NCI-H1436 treated with DMSO at 0.1 percent for 48 hours (cell line): ENCODE measurements at places on chromosomes 4 and X.

DNA sequence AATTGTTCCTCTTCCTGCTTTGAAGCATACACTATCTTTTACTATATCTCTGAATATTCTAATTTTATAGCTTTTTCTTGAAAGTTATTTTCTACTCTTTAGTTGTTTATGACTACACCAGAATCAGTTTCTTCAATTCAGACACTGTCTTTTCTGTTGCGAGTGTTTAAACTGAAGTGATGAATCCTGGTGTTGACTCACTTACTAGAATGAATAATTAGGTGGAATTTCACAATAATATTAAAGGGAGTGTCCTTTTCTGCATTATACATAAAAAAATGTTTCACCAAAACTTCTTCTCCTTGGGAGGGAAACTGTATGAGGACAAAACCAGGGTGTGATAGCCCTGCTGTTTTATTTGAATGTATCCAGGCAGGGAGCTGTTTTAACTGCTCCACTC, 1383.1 kb downstream of the C4orf33 start:
- DNase-seq: no peak

DNA sequence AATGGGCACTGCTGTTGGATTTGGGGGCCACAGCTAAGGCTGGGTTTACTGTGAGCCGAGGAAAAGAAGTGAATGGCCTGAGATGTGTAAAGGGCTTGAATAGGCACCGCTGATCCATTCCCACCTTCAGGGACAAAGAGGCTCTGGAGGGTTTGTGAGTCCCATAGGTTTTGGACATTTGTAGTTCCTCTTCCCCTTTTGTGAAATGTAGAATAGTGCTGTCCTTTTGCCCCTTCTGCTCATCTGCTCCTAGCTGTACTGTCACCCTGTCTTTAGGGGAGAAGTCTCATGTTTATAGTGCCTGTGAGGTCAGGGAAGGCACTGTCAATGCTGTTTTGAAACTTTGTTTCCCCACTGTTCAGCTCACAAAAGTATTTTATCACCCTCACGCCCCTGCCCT, 26.4 kb upstream of the CLCN4 start:
- DNase-seq: no peak

DNA sequence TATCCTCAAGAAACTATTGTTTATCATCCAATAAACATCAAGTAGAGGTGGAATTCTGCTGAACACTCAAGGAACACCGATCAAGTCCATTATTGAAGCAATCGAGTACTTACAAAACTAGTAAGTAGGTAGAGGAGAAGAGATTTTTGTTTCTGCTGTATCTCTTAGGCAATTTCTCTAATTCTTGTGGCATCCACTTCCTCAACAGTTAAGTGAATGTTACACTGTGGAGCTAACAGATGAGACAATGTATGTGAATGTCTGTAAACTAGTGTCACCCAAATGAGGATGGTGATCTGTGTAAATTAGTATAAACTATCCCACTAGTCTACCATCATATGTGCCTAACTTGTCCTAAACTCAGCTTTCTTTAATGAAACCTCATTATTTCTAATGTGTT, 261.6 kb downstream of the ARHGAP24 start:
- DNase-seq: no peak

DNA sequence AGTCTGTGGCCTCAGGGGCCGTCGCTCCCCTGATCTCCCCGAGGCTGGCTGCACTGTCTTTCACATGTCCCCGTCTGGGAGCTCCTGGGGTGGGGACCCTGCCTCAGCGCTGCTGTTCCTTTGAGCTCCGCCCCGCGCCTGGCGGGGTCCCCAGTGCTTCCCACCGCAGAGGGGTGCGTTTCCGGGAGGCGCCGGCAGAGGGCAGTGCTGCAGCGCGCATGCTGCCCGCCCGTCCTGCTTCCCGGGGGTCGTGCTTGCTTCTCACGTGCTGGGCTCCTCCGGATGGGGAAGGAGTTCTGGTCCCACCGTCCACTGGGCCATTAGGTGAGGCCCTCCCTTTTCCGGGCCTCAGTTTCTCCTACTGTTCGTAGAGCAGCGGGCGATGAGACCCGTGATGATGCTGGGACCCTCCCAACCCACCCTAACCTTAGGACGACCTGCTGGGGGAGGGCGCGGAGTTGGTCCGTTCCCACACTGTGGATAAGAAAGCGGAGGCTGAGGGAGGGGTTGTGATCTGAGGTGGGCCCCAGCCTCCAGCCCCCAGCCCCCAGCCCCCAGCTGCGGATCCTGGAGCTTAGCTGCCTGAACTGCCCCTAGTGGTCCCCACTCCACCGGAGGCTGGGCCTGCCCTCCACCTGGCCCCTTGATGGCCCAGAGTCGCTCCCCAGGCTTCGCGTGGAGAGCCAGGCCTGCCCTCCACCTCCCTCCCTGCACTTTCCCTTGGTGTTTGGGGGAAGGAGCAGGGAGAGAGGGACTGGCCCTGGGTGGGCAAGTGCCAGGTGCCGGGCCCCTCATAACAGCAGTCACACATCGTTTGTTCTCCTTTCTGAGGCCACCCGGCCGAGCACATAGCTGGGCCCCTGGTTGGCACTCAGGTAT, 15.3 kb downstream of the CPZ start:
- DNase-seq: no peak

- no peak for DNase-seq
Observed at GRCh38 chr4:30181512-30181911, 538.7 kb upstream of the PCDH7 start.

GRCh38 chr4:140718241-140718952, 37.8 kb downstream of the TBC1D9 start:
- DNase-seq: no peak

GRCh38 chr4:4446434-4446833, 59.5 kb downstream of the NSG1 start:
- DNase-seq: no peak

GRCh38 chr4:17284323-17285175, 227.3 kb downstream of the QDPR start:
- no peak for DNase-seq

- DNase-seq: no peak
Observed at GRCh38 chrX:38656350-38656915, 95.1 kb downstream of the TSPAN7 start.

DNA sequence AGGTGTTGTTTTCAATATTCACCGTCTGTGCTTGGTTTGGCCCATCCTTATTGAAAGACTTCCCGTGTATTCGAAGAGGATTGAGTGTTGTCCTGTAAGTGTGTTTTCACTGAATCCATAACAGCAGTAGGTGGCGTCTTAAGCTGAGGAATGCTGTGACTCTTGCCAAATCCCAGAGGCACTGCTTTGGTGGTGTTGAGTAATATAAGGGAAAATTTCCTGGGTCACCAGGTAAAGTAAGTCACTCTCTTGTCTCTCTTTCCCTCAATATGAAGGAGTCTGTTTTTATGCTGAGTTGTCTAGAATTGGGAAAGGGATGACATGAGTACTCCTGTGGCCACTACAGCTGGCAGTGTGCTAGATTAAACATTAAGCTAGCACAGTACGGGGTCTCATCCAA, 146.7 kb upstream of the ZXDB start:
- DNase-seq: no peak

DNA sequence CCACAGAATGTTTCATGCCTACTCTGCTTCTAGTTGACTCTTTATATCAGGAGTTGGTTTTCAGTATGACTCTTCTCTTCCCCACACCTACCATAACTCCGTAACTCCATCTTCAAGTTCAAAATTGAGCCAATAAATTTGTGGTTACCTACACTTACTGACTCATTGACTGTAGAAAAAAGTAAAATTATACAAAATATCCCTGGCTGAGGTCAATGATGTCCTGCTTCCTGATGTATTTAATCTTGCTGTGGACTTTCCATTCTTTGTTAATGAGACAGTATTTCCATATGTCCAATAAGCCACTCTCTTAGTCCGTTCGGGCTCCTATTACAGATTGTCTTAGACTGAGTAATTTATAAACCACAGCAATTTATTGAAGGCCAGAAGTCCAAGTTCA, 9.9 kb upstream of the NLGN4X start:
- no peak for DNase-seq

GRCh38 chr4:84644087-84644486, 61.2 kb downstream of the CDS1 start:
- DNase-seq: no peak

DNA sequence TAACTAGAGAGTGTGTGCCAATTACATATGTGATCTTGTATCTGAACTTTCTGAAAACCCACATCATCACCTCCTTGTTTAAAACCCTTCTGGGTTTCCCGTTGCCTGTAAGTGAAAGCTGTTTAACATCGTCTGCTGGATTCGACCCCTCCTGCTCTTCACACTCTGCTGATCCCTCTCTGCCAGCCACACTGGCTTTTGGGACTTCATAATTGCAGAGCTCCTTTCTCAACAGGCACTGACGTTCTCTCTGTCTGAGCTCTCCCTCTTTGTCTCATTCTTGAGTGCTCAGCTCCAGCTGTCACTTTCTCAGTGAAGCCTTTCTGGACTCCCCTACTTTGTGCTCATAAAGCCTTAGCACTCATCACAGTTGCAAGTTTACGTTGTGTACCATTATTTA, 153.9 kb downstream of the CEP135 start:
- DNase-seq: no peak

GRCh38 chr4:47914926-47915237, 499 bp upstream of the NFXL1 start:
- no peak for DNase-seq

DNA sequence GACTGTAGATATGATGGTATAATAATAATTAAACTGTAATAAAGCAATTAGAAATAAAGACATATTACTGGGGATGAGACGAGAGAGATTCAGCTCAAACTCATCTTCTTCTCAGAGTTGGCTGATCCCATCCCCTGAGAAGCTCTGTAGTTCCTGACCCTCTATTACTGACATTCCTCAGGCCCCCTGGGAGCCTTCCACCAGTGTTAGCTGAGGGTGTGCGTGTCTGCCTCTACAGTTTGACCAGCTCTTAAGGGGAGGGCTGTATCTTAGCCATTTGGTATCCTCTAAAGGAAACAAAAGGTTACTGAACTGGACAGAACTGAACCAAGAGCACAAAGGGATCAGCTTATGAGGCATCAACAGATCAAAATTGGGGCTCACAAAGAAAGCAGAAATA, 11.2 kb downstream of the FHDC1 start:
- DNase-seq: no peak

- no peak for DNase-seq
Observed at GRCh38 chr4:128387600-128388351, 100.2 kb upstream of the PGRMC2 start.

DNA sequence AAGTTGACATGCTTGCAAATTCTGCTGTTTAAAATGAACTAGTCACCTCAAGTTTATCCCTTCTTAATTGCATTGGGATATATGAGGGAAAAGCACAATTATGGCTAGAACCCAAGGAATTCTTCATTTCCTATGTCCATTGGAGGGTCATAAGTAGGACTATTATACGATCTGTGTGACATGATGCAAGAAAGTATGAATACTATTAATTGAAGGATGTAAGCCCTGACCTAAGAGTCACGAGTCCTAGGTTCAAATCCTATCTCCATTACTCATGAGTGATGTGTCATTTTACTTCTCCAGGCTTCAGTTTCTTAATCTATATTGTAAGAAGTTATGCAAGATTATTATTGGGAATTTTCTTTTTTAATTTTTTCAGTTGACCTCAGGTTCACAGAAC, 542.9 kb upstream of the GRIA3 start:
- DNase-seq: no peak

DNA sequence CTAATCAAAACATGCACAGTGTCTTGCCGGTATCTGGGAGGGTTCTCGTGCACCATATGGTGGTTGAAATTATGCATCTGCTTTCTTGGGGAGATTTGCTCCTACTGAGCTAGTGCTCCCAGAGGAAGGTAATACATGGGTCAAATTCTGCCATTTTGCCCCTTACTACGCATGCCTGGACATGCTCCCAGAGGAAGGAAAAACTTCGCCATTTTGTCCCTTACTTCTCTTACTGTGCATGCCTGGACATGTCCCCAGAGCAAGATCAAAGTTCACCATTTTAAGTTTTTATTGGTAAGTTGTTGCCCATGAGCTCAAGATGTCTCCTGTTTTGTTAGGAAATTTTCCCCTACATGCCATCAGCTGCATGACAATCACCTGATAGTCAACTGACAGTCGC, 252.1 kb upstream of the KLHL4 start:
- no peak for DNase-seq

- DNase-seq: no peak
Observed at GRCh38 chr4:108031427-108032083, 41.9 kb downstream of the HADH start.

GRCh38 chr4:77159806-77160205, 2.8 kb downstream of the CCNG2 start:
- DNase-seq: no peak

GRCh38 chr4:132396636-132397035, 752.5 kb upstream of the PCDH10 start:
- DNase-seq: no peak

DNA sequence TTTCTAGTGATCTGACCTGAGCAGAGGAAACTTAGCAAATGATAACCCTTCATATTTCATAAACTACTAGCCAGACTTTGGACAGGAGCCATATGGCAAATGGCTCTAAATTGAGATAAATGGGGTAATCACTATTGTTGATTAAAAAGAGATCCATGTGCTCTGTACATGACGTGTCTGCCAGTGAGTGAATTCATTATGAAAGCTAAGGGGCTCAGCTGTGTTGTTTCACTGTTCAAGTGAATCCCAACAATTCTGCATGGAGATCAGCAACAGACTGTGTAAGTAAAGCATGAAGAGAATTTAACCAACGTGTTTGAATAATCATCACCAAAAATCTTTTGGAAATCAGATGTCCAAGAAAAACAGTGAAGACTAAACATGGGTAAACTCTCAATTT, 9.5 kb upstream of the QRFPR start:
- DNase-seq: no peak

DNA sequence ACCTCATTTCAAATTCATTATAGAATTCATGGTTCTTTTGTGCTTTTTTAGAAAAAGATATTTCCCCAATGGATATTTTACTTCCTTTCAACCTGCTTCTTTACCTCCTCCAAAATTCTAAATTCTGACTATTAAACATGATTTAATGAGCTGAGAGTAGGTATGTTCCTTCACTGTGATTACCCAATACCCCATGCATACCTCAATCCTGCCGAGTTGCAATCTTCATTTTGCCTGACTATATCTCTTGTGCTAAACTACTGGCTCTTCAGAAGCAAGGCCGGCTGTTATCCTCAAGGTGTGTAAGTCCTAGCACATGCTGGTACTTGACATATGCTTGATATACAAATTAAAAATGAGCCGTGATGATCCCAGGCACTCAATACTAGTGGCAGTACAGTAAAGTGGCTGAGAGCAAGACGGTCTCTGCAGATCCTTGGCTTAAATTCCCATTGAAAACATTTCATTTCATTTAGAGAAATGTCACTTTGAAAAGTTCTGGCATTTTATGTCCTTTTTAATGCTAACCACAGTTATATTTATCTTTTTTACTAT, 320.4 kb downstream of the KCNIP4 start:
- DNase-seq: no peak

GRCh38 chr4:38366997-38367396, 297.0 kb upstream of the KLF3 start:
- no peak for DNase-seq

DNA sequence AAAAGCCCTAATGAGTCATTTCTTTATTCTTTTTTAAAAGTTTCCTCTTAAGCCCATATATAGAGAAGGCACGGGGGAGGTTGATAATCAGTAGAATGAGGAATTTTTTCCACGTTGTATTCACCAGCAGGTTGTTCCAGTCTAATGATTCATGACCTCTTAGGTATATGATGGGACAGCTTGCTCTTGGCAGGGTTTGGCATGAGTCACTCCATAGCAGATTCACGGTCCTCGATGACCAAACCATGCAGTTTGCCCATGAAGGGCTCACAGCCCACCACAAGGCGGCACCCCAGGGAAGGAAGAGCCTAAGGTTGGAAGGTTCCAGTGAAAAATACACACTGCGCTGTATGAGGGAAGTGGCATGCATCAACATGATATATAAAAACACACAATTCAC, 623.8 kb upstream of the DIPK2B start:
- DNase-seq: no peak
